ENCODE measurements at places on chromosomes 12 and 14.

DNA sequence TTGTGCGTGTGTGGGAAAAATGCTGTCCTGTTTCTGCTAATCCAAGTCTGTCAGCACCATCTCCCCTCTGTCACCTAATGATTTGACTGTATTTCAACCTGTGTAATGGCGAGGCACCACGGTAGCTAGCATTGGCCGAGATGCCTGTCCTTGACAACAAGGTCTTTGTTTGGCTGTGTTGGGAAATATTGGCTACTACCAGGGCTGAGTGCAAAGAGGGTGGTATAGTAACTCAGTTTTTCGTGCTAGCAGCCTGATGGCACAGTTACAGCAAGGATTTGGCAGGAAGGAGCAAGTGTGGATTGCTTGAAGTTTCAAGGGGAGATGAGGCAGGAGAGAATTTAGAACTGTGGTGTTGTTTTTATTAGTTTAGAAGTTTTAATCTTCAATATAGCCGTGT, 440.3 kb upstream of the RGS6 start:
- DNase-seq: no peak

- no peak for DNase-seq
Observed at GRCh38 chr14:58414845-58415244, 12.5 kb downstream of the TIMM9 start.

DNA sequence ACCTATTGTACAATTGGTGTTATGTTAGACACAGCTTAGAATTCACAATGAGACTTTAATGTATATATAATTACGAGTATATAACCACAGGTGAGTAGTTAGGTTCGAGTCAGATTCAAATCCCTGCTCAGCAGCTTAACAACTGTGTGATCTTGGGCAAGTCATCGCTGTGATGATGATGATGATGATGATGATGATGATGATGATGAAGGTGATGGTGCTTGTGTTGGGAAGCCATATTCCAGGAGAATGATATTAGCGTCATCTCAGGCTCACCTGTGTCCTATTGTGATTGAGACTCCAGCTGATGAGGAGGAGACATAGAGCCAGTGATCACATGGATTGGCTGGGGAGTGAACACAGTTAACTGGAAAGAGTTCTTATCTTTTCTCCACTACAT, 16.5 kb downstream of the RFX4 start:
- DNase-seq: no peak

GRCh38 chr12:15278816-15279658, 43.3 kb upstream of the PTPRO start:
- DNase-seq: no peak

DNA sequence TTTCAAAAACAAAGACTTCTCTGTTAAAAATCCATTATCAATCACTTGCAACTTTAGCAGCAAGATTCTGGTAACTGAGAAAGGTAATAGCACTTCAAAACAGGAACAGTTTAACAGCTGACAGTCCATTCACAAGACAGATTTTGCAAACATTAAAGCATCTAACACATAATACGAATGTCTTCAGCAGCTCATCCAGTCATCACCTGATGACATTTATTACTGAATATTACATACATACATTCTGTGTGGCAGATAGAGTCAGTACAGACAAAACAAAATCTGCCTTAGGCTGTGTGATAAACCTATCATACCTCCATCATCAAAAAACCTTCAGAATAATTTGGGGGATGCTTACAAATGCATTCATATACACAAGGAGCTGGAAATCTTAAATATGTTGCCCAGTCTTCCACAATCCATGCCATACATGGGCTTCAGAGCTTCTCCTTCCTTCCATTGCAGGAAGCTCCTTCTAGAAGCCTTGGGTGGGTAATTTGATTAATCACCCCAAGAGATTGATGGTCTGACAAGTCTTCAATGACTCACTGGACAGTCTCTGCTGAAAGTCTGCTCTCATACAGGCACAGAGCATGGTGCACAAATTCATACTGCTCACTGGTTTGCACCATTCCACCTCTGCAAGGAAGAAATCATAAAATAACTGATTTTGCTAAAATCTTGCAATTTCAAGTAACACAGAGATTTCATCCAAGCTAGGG, 1.6 kb upstream of the PTPRB start:
- no peak for DNase-seq

- DNase-seq: no peak
Observed at GRCh38 chr14:34368971-34369647, 92.9 kb downstream of the SPTSSA start.

- no peak for DNase-seq
Observed at GRCh38 chr14:30520536-30520935, 38.4 kb upstream of the G2E3 start.

DNA sequence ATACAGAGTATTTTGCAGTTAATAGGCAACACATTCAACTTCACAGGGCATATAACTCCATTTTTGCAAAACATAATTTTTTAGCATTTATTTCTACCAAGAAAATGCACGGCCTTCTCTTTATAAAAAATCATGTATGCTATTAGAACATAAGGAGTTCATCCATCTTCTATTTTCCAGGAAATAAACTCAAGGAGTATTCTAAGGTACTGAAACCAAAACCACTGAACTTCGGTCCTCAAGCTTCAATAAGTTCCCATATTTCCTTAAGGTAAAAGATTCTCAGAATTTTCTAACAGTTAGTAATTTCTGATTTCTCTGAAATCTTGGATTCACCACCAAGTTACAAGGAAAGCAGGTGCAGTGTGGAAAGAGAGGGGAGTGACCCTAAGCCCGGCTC, 113.3 kb upstream of the DIO2 start:
- DNase-seq: no peak

- no peak for DNase-seq
Observed at GRCh38 chr14:94689985-94690400, 77.8 kb downstream of the SERPINA3 start.

DNA sequence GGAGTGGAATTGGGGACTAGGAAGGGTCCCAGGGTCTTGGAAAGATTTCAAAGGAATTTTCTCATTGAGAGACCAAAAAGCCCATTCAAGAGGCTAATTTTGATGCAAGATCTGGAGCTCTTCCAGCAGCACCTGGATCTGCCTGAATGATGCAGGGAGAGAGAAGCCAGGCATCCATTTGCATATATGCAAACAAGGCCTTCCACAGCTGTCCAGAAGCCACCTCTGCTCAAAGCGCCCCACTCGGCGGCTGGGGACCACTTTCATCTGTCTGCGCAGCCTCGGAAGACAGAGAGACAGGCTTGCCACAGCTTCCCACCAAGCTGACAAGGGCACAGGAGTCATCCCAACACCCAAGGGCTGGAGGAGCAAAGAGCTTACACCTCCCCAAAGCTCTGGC, 295.6 kb downstream of the DPF3 start:
- no peak for DNase-seq

GRCh38 chr12:21891751-21892217, 49.4 kb downstream of the ABCC9 start:
- no peak for DNase-seq

GRCh38 chr14:91153360-91153759, 39.5 kb downstream of the DGLUCY start:
- DNase-seq: no peak

- no peak for DNase-seq
Observed at GRCh38 chr14:104285508-104285840, 147.1 kb downstream of the KIF26A start.

DNA sequence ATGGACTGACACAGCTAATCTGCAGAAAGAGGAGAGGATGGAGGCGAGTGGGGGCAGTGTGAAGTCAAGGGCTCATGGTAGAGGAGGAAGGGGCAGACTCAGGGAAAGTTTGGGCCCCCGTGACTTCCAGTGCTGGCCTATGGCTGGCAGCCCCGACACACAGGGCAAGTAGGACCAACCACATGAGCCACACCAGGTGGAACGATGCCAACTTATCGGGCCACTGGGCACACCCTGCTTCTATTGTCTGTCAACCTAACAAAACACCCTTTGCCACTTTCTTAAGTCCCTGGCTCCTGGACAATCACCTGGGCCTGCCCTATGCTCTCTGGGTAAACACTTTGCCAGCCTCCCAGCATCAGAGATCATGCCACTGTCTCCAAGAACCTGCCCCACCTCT, 65.2 kb upstream of the PSMC1 start:
- no peak for DNase-seq
